ENCODE measurements at places on chromosomes 12 and 14. TPM values are rescaled to one million over a fixed set of nuclear protein-coding genes. Genes with fewer than 3 reads are reported as not detected.
A peak's percentile ranks its signal among the peaks of the same experiment; 100 is the strongest.

DNA sequence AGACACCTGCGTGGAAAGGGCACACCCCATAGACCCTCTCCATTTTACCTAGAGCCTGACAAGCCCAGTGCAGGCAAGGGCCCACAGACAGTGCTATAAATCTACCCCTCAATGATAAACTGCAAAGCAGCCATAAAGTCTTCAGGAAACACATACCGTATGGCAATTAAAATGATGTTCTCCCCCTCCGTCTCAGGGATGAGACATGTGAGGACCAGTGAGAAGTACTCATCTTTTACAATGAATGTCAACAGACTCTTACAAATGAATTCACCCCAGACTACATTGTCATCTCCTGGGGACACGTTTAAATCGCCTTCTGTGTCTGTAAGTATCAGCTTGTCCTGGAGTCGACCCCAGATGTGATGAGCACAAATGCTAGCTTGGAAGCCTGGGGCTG lies 362.7 kb downstream of the ADGRD1 start:
- DNase-seq, result no peak

GRCh38 chr12:79547044-79547734 lies 143.6 kb downstream of the PAWR start:
- DNase-seq, result peak; percentile 63

GRCh38 chr12:40788276-40788675 lies 96.0 kb downstream of the CNTN1 start:
- no peak for DNase-seq

- DNase-seq, result no peak
Measured at GRCh38 chr12:5272018-5272785, 159.7 kb upstream of the NTF3 start.

- DNase-seq, result peak; percentile 71
Measured at GRCh38 chr14:103126873-103127304, 3.6 kb downstream of the TNFAIP2 start.

GRCh38 chr12:4997939-4998338 lies 45.7 kb upstream of the KCNA5 start:
- DNase-seq, result no peak

GRCh38 chr12:38149395-38150073 lies 167.0 kb upstream of the ALG10B start:
- no peak for DNase-seq

GRCh38 chr12:114347861-114348260 lies 58.1 kb downstream of the TBX5 start:
- DNase-seq, result no peak

DNA sequence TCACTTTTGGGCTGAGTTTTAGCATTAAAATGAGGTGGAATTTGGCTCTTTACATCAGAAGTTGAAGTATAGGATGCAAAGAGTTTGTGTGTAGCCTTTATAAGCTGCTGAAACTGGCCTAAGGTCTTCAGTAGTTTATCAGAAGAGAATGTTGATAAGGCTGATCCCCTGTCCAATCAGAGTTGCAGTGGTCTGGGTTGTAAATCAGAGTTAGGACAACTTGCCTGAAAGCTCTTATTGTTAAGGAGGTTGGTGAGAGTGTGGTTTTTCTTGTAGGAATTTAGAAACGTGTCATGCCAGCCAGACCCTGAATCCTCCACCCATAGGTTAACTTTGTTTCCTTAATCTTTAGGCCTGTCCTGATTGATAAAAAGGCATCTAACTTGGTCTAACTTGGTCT lies 143.5 kb downstream of the ST8SIA1 start:
- DNase-seq, result no peak

DNA sequence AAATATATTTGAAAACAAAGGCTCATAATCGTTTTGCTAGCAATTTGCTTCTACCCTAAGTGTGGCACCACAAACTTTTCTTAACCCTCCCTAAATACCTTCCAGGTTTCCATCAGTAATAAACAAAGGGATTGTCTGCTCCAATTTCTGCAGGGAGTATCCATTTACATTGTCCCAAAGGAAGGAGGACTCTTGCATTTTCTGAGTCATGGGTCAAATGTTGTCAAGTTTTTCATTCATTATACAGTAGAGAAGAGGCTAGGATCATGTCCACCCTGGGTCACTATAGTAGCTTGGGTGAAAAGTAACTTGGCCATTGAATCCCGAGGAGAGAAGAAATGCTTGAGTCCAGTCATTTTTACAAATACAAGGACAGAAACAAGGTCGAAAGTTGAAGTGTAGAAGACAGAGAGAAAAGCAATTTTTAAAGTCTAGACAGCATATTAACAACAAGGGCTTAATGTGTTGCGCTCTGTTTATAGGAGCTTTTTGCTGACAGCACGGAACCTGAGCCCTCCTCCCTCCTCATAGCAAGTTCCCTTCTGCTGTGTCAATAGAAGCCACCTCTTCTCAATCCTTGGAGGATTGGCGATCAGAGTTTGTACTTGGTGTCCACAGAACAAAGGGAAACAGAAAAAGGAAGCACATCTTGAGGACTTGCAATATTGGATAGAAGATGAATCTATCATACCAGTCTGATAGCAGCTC lies 53.1 kb downstream of the TMEM30B start:
- DNase-seq, result no peak

DNA sequence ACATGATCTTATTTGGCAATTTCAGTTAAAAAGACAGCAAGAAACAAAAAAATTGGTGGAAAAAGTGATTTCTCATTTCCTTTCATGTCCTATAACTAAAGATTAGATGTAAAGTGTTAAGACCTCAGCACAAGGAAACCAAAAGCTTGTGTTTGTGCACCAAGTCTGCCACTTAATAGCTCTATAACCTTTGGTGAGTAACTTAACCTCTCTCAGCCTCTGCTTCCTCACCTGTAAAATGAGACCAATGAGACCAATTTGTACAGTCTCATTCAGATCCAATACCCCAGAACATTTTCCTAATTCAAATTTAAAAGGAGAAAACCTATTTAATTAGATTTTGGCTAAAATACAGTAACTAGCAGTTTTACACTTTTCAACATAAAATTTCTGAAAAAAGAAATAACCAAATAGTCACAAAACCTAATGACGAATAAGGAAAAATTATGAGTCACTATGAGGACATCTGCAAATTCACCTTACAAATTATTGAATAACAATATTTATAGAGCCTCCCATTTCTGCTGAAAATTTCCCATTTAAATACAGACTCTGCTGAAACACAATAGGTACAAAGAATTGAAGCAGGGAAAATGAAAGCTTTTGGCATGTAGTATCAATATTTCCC lies 71.1 kb downstream of the EPS8 start:
- DNase-seq, result no peak

RHOJ gene
- 19.9 TPM for polyA plus RNA-seq

CLEC9A gene
- 0.31 TPM for polyA plus RNA-seq

Data from renal pelvis (tissue), 12 donors.